ENCODE measurements at places on chromosomes 12 and 14. TPM values are rescaled to one million over a fixed set of nuclear protein-coding genes. Genes with fewer than 3 reads are reported as not detected.

DNA sequence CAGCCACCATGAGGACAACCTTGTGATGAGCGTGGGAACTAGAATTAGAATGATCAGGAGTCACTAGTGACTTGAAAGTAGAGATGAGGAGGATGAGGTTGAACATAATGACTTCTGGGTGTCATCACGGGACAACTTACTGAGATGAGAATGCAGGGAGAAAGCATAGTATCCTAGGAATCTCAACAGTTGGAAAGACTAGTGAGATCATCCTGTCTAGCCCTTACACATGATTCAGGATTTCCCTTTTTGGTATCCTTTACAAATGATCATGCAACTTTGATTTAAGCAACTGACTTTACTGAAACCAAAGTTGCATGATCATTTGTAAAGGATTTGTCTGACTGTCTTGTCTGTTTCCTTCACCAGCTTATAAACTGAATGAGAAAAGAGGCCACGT lies 51.8 kb upstream of the HIF1A start:
- DNase-seq: no peak

GRCh38 chr14:38790916-38791315 lies 312.1 kb downstream of the SEC23A start:
- DNase-seq: no peak

GRCh38 chr14:46323404-46323762 lies 328.2 kb downstream of the RPL10L start:
- no peak for DNase-seq

- no peak for DNase-seq
Measured at GRCh38 chr14:101026341-101026740, 122.8 kb upstream of the RTL1 start.

The MSI1 gene
- 3.6 TPM for total RNA-seq

DNA sequence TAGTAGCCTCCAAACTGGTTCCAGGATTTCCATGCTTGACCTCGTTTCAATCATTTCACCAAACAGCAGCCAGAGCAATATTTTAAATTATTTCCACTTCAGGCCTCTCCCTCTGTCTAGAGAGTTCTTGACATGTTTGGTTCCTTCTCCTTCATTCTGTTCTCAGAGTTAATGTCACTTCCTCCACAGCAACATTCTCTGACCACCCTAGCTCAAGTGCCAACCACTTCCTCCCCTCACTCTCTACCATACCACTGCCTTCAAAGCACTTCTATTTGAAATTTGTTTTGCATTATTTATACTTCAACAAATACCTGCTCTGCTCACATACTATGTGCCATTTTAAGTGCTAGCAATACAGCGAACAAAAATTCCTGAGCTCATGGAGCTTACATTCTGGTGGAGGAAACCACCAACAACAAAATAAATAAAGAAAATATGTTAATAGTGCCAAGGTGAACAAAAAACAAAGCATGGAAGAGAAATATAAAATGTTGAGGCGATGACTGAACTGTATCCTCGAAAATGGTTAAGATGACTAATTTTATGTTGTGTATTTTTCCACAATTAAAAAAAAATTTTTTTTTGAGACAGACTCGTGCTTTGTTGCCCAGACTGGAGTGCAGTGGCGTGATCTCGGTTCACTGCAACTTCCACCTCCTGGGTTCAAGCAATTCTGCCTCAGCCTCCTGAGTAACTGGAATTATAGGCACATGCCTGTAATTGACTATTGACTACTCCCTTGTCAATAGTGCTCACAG lies 17.3 kb downstream of the BAZ1A start:
- DNase-seq: no peak

The GALNT9 gene
- 1.5 TPM for total RNA-seq

DNA sequence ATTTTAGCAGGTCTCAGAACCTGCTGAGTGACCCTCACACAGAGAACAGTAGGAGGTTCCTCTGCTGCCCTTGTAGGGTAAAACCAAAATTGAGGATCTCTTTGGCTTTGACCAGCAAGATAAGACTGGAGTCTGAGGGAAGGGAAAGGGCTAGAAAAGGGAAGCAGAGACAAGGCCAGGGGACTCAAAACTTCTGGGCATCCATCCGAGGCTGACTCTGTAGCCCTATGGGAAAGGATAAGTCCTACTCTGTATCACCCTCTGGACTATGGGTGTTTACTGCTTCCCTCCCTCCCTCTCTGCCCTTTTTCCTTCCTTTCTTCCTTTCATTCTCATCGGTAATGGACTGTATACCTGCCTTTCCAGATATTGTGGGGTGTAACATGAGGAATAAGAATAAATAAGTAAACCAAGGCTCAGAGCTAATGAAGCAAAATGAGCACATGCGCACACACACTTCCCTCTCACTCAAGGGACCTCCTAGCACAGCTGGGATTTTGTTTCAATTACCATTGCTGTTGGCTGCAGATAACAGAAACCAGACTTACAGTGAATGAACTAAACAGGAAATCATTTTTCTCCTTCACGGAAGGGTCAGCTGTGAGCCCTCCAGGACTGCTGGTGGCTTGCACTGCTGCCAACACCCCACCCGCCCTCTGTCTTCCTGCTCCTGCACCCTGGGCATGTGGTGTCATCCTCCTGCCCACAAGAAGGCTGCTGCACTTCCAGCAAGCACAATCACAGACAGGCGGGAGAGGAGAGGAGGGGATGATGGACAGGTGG lies 404.4 kb upstream of the CCDC196 start:
- DNase-seq: no peak

DNA sequence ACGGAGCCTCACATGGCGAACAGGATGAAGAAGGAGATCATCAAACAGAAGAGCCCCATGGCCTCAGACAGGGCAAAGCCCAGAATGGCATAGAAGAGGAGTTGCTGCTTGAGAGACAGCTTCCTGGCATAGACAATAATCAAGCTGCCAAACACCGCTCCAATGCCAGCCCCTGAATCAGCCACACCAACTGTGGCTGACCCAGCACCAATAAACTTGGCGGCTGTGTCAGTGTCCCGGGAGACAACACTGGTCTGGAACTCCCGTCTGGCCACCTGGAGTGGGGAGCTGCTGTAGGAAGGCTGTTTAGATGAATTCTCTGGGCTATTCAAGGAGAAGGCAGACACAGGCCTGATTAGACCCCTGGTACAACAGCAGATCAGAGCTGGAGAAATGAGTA lies 100.1 kb downstream of the HEATR5A start:
- DNase-seq: no peak

The YARS2 gene
- 51.3 TPM for total RNA-seq

Data from kidney epithelial cell (primary cell).